ENCODE measurements at places on chromosomes 13 and 19.

GRCh38 chr19:33649627-33650305, 28.0 kb downstream of the CHST8 start:
- DNase-seq: no peak

DNA sequence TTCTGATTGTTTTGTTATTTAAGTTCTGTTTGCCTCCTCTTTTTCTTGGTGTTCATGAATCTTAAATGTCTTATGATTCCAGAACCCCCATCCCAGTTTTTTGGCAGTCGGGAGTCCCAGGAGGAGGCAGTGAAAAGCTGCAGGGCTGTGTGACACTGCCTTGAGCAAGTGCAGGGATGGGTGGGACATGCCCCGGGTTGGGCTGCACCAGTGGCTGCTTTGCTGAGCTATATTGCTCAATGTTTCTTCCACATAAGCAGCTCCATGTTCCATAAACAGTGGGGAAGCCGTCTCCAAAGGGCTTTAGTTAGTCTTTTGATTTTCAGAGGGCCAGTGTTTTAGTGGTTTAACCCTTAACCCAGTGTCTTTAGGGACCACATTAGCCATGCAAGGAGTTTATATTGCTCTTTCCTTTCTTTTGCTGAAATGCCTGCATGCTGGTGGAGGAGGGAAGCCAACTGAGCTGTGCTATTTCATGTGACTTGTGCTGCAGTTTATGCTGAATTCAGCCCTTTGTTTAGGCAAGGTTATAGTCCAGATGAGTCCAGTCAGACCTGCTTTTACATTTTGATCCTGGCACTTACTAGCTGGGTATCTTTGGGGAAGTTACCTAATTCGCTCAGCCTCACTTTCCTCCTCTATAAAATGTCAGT, 13.1 kb downstream of the ATP8A2 start:
- no peak for DNase-seq

GRCh38 chr13:52892925-52893324, 44.5 kb upstream of the PCDH8 start:
- DNase-seq: no peak

DNA sequence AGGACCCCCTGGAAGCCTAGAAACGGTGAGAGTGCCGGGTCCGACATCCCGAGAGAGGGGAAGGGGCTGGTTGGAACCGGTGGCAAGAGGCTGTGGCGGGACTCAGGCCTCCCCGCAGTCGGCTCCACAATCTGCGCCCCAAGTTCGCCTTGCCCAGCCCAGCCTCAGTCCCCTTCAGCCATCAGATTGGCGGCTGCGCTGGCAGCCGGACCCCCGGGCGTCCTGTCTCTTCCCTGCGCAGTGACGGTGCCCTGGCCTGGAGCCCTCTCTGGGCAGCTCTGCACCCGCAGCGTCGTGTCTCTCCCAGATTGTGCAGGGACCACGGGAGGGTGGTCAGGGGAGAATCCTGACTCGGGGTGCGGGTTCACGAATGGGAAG, 315 bp downstream of the ZNF492 start:
- peak; percentile 52 for DNase-seq

DNA sequence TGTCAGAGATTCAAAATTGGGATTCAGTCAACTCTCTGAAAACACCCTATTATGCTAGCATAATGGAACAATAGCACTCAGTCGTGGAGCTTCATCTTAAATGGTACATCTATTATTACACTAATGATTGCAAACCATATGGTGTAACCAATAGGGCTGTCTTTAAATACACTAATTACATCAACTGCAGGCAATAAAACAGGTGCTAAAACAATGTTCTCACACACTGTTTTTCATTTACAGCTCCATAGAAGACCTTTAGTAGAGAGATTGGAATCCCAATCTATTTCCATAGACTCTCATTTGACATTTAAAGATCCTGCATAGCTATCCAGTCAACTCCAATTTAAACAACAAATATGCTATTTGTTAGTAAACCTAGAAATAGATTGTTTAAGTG, 1917.4 kb downstream of the OLFM4 start:
- no peak for DNase-seq

DNA sequence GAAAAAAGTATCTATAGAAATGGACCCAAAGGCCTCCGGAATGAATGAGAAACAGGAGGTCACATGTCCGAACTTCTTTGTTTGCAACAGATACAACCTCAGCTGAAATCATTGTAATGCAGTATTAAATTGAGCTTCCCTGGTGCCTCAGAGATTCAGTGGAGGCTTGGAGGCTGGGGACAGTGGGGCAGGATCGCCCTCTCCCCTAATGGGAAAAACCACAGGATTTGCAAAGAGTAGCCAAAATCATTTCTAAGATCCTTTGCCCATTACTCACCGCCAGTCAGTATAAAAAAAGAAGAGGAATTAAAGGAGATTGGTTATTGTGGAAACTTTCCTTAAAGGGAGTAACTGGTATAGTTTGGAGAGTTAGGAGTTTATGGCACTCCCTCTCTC, 30.4 kb upstream of the IRS2 start:
- no peak for DNase-seq

- peak; percentile 90 for DNase-seq
These were observed at the start of gene SMAD9 for GRCh38 chr13:36919833-36920615. SMAD9 (minus strand) TSS chr13:36920238; CDS start chr13:36879689, 40,549 bp downstream.

All from D341Med (cell line).